T-helper 17 cell (primary cell): ENCODE measurements at places on chromosomes 4 and X. TPM values are rescaled to one million over a fixed set of nuclear protein-coding genes. Genes with fewer than 3 reads are reported as not detected.

GRCh38 chr4:147513091-147513490 is 32.2 kb downstream of the EDNRA start:
- DNase-seq: no peak

GRCh38 chrX:43750248-43750676 is 94.2 kb downstream of the MAOA start:
- DNase-seq: peak; percentile 14

DNA sequence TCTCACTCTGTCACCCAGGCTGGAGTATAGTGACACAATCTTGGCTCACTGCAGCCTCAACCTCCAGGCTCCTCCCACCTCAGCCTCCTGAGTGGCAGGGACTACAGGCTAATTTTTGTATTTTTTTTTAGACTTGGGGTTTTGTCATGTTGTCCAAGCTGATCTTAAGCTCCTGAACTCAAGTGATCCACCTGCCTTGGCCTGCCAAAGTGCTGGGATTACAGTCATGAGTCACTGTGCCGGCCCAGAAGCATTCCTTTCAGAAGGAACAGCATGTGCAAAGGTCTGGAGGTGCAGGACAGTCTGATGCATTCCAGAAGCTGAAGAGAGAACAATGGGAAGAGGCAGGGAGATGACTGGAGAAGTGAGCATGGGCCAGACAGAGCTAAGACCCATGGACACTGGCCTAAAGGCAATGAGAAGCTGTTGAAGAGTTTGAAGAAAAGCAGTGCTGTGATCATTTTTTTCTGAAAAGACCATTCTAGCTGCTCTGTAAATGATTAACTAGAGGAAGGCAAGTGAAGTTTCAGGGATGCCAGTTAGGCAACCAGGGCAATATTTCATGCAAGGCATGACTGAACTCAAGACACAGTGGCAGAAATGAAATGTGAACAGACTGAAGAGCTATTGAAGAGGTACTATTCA is 43.2 kb downstream of the MANBA start:
- no peak for DNase-seq

- no peak for DNase-seq
Observed at GRCh38 chr4:75723163-75724065, 963 bp upstream of the USO1 start.

DNA sequence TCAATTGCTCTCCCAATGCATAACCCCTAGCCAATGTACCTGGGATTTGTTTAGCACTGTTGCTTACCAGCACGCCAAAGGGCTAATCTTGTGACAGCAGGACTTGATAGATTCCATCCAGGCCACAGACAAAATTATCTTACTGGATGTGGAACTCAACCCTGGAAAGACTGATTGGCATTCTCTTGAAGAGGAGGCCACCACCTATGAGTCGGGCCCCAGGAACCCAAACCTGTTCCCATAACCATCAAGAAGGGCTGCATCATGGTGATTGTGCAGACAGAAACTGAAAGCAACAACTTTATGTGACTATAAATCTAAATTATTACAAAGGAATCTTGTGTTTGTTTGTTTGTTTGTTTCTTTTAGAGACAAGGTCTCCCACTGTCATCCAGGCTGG is 19.9 kb upstream of the TMEM255A start:
- no peak for DNase-seq

FGFBP1 gene
- not detected for total RNA-seq

GRCh38 chr4:157226601-157227000 is 6.1 kb downstream of the GRIA2 start:
- no peak for DNase-seq

FSTL5 gene
- total RNA-seq: not detected
